Caco-2 (cell line): ENCODE measurements at places on chromosomes 1 and 21.

GRCh38 chr1:98019747-98020146 is 98.9 kb upstream of the DPYD start:
- no peak for DNase-seq

GRCh38 chr1:156217871-156218270 is 5.1 kb downstream of the PMF1 start:
- DNase-seq: no peak

DNA sequence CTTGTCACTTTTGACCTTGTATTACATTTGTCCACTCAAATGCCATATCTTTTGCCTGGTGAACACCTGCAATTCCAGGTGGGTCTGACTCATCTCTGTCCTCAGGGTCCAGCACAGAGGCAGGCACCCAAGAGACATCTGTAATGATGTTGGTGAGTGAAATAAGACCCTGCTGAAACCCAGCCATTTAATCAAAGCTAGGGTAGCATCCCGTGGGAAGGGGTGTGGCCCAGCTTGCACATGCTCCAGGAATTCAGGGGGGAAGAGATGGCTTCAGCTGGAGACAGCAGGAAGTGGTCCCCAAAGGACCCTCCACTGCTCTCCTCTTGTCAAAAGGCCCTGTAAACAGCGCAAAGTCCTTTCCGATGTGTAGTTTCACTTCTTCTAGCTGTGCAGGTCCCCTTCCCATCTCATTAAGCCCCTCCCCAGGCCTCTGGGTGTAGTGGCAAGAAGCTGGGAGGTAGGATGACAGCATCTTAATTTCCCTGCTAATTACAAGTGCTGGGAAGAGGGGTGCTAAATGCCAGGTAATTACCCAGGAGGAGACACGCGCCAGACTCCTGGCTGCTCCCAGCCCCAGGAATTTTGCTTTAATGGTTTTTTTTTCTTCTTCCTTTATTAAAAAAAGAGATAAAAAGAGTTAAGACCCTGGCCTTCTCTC is 54.4 kb upstream of the TRABD2B start:
- DNase-seq: no peak

DNA sequence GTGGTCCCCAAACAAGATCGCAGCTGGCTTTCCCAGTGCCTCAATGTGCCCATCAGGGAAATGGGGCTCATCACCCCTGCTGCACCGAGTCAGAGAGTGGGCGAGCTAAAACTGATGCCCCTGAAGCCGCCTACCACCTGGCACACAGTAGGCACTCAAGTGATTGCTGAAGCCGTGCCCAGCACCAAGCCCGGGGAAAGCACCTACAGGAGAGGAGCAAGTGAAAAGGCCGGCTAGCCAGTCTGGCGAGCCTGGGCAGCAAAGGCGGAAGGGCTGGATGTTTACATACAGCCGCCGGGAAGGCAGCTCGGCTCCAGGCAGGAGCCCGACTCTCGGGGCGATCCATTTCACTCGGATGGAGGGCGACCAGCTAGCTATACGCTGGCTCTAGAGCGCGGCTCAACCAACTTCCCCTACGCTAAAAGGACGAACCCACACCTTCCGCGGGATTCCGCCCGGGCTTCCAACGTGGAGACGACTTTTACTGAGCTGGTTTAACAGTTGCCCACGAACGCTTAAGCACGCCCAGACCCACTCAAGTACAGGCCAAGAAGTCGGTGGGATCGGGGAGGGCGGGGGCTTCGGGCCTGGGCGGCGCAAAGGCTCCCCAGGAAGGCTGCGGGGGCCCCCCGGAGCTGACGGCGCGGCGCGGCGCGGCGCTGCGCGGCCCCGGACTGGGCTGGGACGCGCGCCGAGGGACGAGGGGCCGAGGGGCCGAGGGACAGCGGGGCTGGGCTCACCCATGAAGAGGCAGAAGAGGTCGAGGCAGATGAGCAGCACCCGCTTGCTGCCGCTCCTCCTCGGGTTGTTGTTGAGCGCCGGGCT is 1.0 kb downstream of the PLPP3 start:
- DNase-seq: peak; percentile 45

DNA sequence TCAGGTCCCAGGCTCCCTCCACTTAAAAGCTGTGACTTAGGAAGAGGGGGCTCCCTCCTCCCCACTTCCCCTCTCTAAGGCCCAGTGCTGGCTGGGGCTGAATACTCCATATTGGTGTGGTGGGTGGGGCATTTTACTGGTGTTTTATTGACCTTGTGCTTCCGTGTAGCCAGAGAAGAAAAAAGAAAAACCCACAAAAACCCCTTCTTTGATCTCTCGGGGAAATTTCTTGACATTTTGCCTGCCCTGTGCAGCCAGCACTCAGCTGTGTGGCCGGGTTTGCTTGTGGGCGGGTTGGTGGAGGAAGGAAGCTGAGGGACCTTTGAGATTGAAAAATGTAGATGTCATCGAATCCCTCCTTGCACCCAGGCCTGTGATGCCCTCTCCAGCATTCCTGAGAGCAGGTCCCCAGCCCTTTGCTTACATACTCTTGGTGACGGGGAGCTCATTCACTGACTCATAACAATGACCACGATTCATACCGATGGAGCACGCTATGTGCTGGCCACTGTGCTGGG is 24.8 kb downstream of the TNFRSF8 start:
- no peak for DNase-seq

DNA sequence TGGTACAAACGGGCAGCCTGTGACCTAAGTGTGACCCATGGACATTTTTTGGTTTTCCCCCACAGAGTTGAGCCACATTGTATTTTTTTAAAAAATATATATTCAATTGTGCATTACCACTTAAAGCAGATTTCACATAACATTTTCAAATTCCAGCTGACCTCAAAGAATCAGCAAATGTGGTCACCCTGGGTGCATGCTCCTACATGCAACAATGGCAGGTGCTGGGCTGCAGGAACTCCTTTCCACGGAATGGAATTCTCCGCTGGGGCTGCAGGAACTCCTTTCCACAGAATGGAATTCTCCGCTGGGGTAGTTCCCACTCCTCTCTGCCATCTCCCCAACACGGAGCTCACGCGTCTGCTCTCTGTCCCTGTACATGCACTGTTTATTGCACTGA is 68.7 kb downstream of the MAP10 start:
- no peak for DNase-seq

DNA sequence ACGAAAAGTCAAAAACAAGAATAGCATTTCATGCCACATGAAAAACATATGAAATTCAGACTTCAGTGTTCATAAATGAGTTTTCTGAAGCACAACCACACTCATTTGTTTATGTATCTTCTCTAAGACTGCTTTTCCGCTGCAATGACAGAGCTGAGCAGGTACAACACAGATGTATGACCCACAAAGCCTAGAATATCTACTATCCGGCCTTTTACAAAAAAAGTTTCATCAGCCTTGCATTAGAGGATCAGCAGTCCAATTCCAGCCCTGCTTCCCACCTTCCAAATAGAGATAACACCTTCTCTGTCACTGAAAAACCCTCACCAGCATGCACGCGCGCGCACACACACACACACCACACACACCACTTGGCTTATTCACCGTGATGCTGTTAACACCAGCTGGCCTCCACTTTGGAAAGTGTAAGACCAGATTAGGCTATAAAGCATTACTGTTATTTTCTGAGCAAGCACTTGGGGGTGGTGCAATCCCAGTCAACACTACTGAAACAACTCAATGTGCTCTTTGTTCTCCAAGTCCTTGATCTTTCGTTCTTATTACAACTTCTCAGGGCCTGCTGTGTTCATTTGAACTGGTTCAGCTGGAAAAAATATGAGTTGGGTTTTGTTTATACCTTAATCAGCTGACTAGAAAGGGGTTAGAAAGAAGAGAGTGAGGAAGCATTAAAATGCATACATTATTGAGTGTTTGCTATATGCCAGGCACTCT is 90.0 kb downstream of the GLUL start:
- DNase-seq: peak; percentile 61

DNA sequence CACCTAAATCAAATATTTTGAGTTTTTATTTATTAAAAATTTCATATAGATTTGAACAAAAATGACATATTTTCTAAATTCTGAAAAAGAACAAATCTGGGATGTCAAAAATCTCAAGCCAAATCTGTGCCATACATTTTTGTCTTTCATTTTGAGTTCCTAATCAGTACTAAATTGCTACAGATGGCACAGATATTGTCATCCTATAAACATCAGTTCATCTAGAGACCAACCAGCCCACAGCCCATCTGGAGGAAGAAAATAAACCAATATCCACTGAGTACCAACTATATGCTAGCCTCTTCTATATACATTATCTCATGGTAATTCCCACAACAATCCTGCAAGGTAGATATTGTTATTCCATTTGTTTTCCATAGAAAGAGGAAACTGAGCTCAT is 156.8 kb upstream of the ATP1B1 start:
- DNase-seq: no peak

DNA sequence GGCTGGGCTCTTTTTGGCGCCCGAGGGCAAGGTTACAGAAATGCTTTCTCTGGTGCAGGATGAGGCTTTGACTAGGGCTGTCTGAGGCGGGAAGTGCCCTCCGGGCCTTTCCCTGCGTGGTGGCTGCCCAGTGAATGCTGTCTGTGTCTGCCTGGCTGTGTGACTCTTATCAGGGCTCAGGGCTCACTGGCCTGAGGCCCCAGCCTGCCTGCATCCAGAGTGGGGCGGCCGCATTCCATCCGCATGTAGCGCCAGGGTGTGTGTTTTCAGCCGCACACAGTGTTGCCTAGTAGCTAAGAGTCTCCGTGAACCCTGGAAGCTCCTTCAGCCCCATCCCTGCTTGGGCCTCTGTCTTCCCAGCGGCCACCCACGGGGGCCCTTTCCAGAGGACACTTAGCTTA is 59.1 kb downstream of the FAAP20 start:
- peak; percentile 92 for DNase-seq
